ENCODE measurements at places on chromosomes 3 and 15. TPM values are rescaled to one million over a fixed set of nuclear protein-coding genes. Genes with fewer than 3 reads are reported as not detected.

- no peak for DNase-seq
Observed at GRCh38 chr3:194811118-194811517, 125.4 kb downstream of the FAM43A start.

GRCh38 chr3:68403741-68404140 is 528.6 kb downstream of the TAFA4 start:
- DNase-seq, result no peak

- no peak for DNase-seq
Observed at GRCh38 chr3:141949399-141949798, 73.0 kb downstream of the ATP1B3 start.

GRCh38 chr3:10395196-10395595 is 74.3 kb upstream of the SEC13 start:
- DNase-seq, result no peak

- DNase-seq, result no peak
Observed at GRCh38 chr15:83472151-83472550, 25.0 kb downstream of the SH3GL3 start.

- DNase-seq, result no peak
Observed at GRCh38 chr3:184134746-184135148, 411 bp upstream of the EIF2B5 start.

DNA sequence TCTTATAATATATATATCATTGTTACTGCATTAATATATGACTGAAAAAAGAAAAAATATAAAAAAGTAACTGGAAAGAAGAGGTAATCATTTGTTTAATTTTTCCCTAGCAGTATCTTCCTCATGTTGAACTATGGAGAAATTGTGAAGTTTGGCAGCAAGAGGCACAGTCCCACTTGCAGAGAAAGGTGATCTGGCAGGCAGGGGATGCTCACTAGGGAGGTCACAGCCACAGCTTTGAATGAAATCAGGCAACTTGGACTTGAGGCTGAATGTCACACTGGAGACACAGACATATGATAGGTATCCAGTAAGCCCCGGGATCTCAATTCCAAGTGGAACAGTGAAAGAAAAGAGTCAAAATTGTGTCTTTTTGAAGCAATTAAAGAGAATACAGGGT is 149.9 kb upstream of the RORA start:
- DNase-seq, result no peak

EEF1AKMT4 gene
- total RNA-seq, result 2.5 TPM

CFAP20DC gene
- 1.3 TPM for total RNA-seq

RAB6B gene
- 0.36 TPM for total RNA-seq

STAB1 gene
- 0.90 TPM for total RNA-seq

ROPN1 gene
- not detected for total RNA-seq

ZNF80 gene
- total RNA-seq, result not detected
